Activated naive CD4-positive, alpha-beta T cell treated with anti-CD3 and anti-CD28 coated beads, Interleukin-2, amount 50 U/mL, for 72 hours (primary cell): ENCODE measurements at places on chromosomes 5 and 9.

- DNase-seq = no peak
Measured at GRCh38 chr5:83472508-83473345, 1.2 kb downstream of the VCAN start.

DNA sequence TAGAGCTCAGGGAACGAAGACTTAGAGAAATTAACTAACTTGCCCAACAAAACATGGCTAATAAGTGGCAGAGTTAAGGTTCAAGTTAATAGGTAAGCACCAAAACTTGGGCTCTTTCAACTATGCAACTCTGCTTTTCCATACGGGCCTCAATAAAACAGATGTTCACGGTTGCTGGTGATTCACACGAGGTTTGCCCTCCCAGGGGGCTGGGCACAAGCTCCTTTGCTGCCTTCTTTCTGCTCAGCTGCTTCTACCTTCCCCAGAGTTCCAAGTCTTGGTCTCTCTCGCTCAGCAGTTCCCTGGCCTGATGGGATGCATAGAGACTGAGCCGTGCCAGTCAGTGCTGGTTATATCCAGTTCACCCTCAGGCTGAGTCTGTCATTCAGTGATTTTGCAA is 217.9 kb downstream of the SREK1 start:
- no peak for DNase-seq

- DNase-seq = no peak
Measured at GRCh38 chr5:81767097-81767496, 16.2 kb upstream of the SSBP2 start.

GRCh38 chr9:117644932-117645636 is 59.1 kb upstream of the TLR4 start:
- no peak for DNase-seq

GRCh38 chr5:124842725-124843595 is 96.5 kb upstream of the ZNF608 start:
- no peak for DNase-seq

DNA sequence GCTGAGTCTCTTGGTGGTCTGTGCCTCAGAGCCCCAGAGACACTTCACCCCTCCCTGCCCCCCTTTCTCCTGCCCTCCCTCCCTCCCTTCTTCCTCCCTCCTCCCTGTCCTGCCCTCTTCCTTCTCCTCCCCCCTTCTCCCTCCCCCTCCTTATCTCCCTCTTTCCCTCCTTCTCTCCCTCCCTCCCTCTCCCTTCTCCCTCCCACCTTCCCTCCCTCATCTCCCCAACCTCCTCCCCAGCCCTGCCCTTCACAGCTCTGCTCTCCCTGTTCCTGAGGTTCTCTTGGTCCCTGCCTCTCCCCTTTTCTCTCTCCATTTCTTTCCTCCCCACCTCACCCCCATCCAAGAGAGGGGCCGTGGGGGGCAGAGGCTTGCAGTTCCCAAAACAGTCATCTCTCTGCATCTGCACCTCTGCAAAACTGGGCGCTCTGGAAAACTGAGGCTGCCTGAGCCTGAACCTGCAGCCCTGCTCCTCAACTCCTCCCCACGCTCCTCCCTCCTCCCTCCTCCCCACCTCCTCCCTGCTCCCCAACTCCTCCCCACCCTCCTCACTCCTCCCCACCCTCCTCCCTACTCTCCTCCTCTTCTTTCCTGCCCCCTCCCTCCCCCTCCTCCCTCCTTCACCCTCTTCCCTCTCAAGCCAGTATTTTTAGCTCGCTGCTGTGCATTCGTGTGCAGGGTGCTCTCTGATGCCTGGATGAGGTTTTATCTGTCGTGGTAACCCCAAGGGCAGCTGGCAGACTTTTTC is 219.1 kb downstream of the C9orf50 start:
- DNase-seq = no peak

DNA sequence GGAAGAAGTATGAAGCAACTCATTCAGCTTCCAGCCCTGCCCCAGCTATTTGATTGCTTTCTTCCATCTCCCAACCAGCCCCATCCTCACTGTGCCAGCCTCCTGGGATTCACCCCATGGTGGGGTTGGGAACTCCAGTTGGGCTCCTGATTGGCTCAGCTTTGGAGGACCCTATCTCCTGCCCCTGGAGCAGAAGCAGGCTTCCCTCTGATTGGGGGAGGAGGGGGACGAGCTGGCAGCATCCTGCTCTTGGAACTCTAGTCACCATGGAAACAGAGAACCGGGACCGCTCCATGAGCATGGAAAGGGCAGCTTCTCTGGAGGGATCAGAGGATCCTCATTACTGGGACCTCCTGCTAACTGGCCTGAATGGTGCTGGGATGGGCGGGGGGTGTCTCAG is 2.6 kb downstream of the SLC6A7 start:
- no peak for DNase-seq

- no peak for DNase-seq
Measured at GRCh38 chr5:76469656-76470290, 66.7 kb downstream of the IQGAP2 start.

DNA sequence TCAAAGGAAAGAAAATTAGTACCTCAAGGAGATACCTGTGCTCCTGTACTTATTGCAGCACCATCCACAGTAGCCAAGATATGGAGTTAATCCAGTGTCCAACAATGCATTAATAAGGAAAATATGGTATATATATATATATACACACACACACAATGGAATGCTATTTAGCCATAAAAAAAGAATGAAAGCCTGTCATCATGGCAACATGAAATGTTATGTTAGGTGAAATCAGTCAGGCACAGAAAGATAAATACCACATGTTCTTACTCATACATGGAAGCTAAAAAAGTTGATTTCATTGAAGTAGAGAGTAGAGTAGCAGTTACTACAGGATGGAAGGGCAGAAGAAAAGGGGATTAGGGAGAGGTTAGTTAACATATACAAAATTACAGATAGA is 601.5 kb downstream of the ANXA1 start:
- DNase-seq = no peak

GRCh38 chr5:140565780-140566095 is 1.1 kb downstream of the SLC35A4 start:
- DNase-seq = no peak

DNA sequence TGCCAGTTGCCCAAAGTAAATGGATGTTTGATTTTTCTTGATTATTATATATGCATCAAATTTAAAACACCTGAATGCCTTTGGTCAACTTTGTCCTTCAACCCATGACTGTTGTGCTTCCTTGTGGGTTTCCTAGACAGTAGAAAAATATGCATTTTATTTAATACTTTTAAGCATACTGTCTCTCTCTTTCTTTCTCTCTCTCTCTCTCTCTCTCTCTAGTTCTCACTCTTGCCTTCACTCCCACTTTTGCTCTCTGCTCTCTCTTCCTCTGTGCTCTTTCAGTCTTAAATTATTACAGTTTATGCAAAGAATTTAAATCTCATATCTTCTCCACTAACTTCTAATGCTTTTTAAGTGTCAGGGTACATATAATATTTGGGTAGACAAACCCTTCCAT is 173.0 kb downstream of the PARP8 start:
- DNase-seq = no peak

DNA sequence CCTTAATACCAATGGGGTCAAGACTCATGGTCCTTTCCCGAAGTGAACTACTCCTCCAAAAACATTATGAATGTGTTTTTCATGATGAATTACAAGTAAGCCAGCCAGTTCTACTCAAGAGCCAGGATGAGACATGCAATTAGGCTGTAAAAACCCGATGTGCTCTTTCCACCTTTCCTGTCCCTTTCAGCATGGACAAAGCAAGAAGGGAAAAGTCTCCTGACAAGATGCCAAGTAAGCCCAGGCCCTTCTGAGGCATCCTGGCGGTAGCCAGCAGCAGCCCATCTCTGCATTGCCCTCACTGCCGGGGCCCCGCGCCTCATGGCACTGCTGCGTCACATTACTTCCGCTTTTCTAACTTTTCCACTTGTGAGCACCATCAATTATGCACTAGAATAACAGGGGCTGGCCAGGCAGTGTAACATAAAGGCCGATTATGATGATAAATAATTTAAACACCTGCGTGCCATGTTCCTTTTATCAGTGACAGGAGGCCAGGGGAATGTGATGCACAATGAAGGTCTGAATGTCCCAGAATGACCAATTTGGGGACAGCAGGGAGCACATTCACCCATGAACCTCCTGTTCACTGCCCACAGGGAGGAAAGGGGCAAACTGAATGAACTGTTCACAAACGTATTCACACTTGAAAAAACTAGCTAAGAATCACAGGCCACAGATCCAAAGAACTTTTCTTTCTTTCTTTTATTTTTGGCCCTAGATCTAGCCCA is 37.4 kb downstream of the EFNA5 start:
- no peak for DNase-seq

- DNase-seq = no peak
Measured at GRCh38 chr5:174259696-174260420, 214.4 kb downstream of the NSG2 start.

DNA sequence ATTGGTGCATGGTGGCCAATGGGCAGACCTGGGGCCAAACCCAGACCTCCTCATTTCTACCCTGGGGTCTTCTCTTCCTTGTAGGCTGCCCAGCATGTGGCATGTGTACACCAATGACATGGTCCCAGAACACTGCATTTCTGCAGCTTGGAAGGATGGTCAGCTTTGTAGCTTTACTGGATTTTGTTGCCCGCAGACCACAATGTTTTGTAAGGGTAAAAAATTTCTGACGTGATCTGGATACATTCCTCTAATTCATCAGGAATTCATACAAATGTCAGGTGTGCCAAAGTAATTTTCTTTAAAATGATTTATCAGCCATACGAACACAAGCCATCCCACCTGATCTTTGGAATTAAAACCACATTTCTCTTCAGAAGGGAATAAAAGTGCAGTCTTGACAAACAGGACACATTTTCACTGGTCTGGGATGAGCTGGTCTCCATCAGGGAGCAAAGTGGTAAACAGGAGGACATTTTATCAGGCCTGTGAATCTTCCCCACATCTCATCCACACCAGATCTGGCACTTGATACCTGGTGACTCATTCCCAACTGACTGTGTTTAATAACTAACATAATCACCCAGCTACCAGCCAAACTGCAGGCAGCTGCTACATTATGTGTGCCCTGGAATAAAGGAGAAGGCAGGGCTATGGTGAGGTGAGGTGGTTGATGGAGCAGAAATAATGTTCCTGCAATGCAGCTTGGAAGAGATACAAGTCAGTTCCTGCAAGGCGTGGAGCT is 103.9 kb downstream of the SPOCK1 start:
- DNase-seq = no peak
